ENCODE measurements at places on chromosomes 6 and 20.

DNA sequence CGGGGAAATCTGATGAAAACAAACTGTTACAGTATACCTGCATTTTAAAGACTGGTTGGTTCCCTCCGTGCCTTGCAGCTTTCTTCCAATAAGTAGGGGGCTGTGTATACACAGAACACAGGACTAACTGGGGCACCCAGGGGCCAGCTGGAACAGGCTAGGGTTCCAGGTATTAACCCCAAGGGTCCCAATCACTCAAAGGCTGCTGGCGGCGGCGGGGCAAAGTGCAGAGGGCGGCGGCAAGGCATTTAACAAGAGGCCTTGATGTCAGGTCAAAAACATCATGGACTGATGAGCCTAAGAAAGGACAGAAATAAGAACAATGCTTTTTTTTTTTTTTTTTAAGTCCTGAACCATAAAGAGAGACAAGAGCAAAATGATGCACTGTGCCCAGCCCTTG, 2.5 kb downstream of the PMEPA1 start:
- DNase-seq = no peak

- no peak for DNase-seq
Measured at GRCh38 chr6:47105469-47106178, 63.5 kb upstream of the ADGRF1 start.

DNA sequence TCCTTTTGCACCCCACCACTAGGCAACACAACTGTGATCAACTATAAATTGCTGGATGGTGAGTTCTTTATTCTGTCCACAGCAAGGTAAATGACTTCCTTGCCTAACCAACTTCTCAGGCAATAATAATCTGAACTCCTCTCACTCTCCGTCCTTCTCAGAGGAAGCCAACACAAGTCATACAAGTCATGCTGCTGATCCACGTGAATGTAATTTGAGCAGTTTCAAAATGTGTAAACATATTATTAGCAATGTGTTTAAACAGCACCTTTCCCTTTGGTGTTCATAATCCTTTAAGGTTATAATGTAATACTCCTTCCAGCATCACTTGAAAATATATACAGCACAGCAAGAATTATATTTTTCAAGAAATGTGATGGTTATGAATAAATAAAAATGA, 127.9 kb downstream of the QRSL1 start:
- no peak for DNase-seq

DNA sequence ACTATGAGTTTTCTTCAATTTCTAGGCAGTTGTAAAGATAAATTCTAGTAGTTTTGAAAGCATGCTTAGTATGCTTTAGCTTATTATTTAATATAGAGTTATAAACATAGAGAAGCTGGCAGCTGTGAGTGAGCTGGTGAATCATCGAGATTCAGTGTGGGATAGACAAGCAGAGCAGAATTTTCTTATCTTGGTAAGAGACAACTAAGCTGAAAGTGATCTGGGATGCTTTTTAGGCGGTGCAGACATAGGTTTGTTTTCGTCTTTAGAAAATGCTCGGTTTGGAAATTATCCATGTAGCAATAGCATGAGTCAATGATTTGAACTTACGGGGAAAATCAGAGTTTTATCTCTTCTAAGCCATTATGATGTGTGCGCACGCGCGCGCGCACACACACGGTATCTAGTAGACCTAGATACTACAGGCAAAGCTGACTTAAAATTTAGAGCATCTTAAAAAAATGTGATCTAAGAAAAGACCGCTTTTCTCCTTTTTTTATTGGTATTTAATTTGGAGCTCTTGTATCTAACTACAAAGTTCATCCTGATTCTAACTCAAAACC, 128.3 kb upstream of the MAP3K7 start:
- no peak for DNase-seq

DNA sequence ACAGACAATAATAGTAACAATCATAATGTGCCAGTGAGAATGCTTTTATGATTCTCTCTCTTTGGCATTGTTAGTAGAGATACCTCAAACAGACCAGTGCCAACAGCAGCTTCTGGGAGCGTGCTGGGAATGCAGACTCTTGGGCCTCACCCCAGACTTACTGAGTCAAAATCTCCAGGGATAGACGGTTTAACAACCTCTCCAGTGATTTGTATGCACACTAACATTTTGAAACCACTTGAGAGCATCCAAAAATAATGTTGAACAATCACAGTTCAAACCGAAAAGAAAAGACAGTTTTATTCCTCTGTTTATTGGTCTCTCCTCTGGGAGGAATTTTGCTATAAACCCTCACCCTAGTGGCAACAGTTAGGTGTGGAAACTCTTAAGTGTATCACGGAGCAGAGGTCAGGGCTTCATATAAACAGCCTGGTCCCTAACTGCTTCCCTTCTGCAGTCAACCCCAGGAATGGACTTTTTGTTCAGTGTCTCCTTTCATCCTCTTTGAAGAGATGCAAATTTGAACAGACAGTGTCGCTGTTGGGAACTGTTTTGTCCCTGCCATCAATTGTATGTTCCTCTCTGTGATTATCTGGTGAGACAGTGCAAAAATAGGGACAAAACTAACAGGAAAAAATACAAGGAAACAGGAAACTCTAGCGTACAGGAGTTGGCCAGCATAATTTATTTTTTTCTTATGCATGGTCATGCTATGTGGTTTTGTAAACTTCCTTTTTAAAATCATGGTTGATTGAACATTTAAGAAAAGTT, 162.4 kb upstream of the BTBD3 start:
- DNase-seq = no peak

- DNase-seq = no peak
Measured at GRCh38 chr20:44354979-44355497, 461 bp upstream of the HNF4A start.

DNA sequence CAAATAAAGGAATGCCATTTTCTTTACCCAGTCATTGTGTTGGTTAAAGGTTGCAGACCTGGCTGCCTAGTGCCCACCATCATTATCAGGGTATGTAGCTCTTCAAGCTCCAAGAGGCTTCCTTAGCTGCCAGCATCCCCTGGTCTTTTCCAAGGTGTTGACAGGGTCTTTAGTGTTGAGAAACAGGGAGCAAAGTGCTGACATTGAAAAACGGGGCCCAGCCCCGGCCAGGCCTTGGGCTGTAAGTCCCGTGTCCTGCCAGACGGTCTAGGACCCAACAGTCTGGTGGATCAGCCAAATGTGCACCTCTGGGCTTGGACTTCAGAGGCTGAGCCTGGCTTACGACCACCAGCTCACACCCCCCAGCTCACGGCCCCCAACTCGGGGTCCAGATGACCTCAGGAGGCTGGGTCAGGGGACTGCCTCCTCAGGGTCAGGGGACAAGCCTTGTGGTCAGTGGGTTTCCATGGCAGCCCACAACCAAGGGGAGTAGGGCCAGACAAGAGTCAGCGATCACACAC, 114.4 kb upstream of the MLN start:
- DNase-seq = no peak

DNA sequence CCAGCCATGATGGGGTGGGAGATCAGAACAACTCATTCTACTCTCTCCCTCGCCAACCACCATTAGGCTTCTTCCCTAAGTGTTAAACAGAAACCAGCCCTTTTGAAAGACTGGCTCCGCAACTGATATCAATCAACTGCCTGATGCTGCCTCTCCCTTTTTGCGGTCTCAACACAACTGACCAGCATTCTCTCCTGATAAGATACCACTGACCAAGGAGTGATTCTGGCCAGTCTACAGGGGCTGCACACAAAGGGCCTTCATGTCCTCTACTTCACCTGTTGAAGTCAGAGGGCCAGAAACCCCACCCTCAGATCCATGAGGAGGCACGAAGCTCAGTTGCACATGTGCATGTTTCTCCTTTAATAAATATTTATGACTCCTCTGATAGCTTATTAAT, 145.1 kb downstream of the CD24 start:
- DNase-seq = no peak

DNA sequence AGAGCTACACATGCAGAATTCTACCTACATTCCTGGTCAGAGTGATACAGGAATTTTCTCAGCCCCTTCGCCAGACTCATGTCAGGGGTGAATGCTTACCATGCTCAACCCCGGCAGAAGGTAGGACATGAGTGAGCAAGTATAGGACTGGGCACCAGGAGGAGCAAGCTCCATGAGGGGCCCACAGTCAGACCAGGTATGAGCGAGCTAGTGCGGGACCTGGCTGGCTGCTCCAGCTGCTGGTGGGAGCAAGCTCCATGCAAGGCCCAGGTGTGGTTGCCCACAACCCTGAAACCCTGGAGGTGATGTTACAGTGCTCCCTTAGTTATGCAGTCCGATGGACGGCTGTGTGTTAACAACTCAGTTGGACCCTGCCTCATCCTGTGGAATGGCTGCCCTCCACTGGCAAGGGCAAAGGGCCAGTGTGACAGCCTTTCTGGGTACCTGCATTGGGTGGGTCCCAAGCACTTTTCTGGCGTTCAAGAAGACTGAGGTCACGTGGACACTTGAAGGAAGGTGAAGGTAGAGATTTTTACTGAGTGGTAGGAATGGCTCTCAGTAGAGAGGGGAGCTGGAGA, 503.5 kb upstream of the CITED2 start:
- DNase-seq = no peak

DNA sequence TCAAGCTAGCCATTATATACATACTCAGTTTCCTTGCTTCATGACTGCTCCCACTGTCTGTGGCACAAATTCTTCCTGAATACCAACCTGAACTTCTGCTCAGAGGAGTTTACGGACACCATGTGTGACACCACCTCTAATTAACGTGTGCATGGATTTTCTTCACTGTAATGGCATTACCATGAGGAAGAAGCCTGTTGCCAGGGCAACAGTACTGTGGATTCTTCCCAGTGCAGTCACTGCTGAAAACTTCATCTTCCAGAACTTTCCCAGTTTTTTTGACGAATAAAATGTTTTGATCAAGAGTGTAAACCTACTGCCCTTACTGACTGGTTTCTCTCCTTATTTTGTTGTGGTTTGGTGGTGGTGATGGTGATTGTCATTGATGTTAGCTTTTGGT, 444.3 kb upstream of the NRSN1 start:
- no peak for DNase-seq

DNA sequence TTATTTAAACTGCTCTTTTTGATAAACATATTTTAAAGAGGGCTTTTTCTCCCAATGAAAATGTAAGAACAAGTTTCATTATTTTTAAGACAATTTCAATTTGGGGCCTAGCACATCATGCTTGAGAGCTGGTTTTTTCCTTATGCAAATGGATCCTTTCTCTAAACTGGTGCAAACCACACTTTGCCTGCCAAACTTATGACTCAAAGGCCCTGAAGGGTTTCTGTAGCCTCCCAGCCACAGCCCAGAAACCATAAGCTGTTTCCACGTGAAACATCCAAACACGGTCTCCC, 451 bp upstream of the HSF2 start:
- DNase-seq = no peak

GRCh38 chr20:51600950-51601349, 58.4 kb upstream of the NFATC2 start:
- no peak for DNase-seq

DNA sequence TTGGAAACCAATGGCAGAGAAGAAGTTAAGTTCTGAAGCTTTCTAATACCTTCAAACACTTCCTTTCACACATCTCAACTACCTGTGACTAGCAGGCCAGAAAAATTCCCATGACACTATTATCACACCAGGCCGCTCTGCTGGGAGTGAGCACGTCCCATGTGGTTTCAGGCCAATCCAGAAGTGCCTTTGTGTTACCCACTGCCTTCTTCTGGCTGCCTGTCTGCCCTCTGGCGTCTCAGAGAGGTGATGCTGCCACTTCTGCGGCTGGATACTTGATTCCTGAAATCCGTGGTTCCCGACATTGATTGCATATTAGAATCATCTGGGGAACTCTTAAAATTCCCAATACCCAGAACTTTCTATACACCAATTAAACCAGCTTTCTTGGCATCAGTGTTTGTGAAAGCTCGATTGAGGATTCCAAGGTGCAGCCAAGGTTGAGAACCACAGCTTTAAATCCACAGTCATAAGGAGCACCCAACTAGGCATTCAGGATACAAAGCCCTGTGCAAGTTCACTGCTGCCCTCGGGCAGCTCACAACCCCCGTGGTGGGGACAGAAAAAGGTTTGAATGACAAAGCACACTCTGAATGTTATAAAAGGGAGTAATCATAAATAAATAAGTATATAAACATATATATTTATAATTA, 65.6 kb downstream of the STMND1 start:
- DNase-seq = peak; percentile 90

DNA sequence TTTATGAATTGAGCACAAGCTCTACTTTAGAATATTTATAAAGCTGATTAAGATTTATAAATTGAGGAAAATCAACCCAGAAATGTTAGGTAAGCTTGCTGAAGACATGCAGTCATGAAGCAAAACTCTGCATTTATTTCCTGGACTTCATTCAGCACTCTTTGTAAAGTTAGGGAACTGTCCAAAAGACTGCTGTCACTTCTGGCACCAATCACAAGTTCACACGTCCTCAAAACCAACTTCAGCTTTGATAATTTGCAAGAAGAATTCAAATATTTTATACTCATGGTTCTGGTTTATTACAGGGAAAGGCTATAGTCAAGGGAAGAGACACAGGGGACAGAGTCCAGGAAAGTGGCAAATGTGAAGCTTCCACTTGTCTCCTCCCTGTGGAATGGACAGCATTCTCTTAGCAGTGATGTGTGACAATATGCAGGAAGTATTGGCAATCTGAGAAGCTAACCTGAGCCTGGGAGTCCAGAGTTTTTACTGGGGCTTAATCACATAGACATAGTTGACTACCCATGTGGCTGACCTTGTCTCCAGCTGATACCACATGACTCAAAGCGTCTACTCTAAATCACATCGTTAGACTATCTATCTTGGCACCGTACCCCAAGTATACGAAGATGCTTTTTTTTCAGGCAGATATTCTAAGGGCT, 85.4 kb downstream of the PPP1R14C start:
- no peak for DNase-seq

DNA sequence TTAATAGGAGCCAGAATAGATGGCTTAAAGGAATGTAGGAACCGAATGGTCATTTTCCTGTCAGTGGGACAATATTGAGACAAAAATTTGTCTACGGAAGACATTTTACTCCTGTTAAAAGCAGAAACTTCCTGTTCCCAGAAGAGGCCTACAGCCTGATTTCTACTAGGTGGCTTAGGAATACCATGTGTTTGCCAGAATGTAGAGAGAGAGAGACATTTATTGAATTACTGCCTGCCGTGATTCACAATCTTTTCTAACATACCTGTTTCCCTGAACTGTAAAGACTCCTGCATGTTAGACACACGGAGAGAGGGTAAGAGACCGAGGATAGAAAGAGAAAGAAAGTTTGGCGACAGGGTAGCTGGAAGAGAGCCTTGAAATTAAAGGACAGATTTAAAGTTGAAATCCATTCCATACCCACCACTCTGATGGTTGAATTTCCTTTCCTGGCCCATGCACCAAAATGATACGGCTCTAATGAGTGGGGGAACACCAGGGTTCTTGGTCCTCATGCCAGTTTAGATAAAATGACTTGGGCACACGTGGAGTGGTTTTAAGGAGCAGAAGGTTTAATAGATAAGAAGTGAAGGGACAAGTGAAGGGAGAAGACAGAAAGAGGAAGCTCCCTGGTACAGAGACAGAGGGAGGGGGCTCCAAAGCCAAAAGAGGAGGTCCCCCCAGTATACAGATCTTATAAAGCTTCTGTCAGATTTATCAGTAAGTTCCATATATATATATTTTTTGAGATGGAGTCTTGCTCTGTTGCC, 22.5 kb downstream of the NCOA3 start:
- DNase-seq = no peak

Measured in SK-N-DZ (cell line).